ENCODE measurements at places on chromosomes 13 and 19.

DNA sequence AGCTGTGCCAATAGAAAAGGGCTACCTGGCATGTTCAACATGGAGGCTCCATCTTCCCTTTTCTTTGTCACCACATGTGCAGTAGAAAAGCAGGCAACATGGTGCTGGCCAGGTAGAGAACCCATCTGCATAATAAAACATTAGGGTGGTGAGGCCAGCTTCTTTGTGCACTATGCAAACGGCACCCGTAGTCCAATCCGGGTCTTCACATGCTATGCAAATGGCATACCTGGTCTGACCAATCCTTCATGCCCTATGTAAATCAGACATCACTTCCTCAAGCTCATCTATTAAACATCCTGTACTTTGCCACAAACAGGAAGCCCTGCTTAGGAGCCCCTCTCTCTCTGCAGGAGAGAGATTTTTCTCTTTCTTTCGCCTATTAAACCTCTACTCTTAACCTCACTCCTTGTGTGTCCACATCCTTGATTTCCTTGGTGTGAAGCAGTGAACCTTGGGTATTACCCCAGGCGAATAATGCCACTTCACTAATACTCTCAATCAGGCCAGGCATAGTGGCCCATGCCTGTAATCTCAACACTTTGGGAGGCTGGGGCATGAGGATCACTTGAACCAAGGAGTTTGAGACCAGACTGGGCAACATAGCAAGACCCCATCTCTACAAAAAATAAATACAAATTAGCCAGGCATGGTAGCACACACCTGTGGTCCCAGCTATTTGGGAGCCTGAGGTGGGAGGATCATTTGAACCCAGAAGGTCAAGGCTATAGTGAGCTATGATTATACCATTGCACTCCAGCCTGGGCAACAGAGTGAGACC, 111.3 kb upstream of the MRI1 start:
- no peak for DNase-seq

DNA sequence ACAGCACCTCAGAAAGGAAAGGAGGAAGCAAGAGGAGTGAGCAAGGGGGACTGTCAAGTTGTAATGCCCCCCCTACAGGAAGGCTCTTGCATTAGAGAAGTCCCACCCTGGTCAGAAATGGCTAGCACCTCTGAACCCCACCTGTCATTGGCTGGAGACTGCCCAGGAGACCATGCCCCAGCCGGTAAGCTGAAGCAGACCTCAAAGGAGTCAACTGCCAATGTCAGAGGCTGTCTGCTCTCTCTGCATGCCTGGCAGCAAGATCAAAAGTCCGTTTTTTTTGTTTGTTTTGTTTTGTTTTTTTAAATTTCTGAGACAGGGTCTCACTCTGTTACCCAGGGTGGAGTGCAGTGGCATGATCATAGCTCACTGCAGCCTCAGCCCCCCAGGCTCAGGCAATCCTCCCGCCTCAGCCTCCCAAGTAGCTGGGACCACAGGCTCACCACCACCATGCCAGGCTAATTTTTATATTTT, 8.1 kb upstream of the BCL3 start:
- DNase-seq, result no peak

DNA sequence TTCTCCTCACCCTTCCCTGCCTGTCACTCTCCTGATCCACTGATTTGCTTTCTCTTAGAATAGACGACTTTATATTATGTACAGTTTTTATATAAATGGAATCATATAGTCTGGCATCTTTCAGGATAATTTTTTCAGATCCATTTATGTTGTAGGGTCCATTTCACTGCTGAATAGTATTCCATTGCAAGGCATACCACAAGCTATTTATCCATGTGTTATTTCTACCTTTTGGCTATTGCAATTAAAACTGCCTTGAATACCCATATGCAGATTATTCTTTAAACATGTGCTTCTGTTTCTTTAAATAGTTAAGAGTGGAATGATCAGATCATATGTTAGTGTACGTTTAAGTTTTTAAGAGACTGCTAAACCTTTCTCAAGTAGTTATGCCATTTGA, 17.8 kb upstream of the ZNF177 start:
- no peak for DNase-seq

- DNase-seq, result no peak
Observed at GRCh38 chr13:110126391-110126961, 180.5 kb downstream of the COL4A1 start.

DNA sequence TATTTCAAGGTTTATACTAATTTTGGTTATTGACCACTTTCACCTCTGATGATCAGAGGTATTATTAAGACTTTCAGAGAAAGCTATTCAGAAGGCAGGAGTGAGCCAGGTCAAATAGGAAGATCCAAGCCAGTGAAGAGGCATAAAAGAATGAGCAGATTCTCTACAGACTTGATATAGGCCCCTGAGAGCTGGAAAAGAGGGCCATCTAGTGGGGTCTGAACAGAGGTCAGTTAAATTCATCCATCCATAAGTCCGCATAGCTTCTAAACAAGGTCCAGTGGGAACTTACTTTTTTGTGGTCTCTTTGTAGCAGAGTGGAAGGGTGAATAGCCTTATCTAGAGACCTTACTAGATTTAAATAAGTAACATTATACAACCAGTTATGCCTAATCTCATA, 126.6 kb upstream of the UFM1 start:
- DNase-seq, result no peak

DNA sequence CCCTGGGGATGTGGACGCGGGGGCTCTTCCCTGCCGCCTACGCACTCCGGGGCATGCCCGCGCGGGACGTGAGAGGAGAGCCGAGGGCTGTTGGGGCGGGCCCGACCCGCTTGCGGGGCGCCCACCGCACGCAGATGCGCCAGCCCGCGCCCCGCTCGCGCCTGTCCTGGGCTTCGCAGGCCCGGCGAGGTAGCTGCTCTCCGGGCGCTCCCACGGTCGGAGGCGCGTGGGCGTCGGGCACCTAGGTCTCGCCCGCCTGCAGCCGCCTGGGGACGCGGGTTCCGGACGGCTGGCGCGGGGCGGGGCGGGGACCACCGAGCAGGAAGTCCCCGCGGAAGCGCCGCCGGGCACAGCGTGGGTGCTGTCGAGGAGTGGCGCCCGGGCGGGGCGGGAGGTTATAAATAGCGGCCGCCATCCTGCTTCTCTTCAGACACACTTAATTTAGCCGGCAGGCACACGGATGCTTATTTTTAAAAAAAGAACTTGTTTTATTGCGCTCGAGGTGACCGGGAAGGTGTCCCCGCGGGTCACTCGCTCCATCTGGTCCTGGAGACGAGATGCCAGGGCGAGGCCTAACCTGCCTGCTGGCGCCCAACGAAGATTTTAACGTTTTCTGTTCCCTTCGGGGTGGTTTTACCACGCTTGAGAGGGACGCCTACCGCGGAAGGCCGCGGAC, 561 bp upstream of the GJA3 start:
- peak; percentile 47 for DNase-seq

GRCh38 chr13:90049989-90050671, 1297.4 kb upstream of the MIR17HG start:
- no peak for DNase-seq

DNA sequence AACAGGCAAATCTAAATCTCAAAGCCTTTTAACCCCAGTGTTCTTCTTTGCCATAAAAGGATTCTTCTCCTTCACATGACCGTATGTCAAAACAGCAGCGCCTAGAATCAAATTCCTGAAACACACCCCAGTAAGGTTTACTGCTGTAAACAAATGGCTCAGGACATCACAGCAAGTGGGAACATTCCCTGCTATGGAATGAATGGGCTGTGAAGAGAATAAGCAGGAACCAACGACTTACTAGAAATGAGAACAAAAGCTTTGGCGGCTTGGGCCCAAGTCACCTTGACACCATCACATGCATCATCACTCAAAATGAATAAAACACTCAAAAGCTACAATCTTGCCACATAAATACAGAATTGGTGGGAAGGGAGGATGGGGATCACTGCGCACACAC, 80.4 kb upstream of the SPATA13 start:
- DNase-seq, result no peak

Data from stimulated activated CD8-positive, alpha-beta memory T cell treated with anti-CD3 and anti-CD28 coated beads, Interleukin-4, amount 100 ng/mL, for 24 hours (primary cell).